ENCODE measurements at places on chromosomes 5 and 9. TPM values are rescaled to one million over a fixed set of nuclear protein-coding genes. Genes with fewer than 3 reads are reported as not detected.

RHOBTB3 gene
- total RNA-seq, result 91.0 TPM

DNA sequence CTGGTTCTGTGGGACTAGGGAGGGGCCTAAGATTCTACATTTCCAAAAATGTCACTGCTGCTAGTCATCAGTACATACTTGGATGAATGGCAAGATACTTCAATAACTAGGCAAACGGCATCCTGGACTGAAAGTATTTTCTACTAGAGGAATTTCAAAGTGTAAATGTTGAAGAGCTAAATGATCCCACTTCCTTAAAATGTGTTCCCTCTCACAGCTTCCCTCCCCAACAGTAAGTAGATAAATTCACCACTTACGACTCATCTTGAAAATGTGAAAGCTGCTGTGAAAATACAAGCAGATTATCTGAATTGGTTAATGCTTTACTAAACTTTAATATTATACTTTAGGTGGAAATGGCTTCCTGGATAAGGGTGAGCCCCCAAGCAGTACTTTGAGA lies 1571.5 kb upstream of the WWC1 start:
- DNase-seq, result no peak
- no peak overlapping the region for H3K27ac ChIP-seq
- no peak overlapping the region for H3K4me3 ChIP-seq

DNA sequence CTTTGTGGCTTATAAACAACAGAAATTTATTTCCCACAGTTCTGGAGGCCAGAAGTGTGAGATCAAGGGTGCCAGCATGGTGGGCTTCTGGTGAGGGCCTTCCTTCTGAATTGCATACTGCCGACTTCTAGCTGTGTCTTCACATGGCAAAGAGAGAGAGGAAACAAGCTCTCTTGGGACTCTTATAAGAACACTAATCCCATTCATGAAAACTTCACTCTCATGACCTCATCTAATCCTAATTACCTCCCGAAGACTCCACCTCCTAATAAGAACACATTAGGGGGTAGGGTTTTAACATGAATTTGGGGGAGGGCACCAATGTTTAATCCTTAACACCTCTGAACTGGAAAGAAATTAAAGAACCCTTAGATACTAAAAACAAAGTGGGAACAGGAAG lies 75.9 kb upstream of the MINAR2 start:
- no peaks in the 10 kb centered on the region for H3K27me3 ChIP-seq
- H3K4me3 ChIP-seq, result no peak overlapping the region
- H3K36me3 ChIP-seq, result no peaks in the 10 kb centered on the region

GRCh38 chr9:133842174-133842573 lies 104.0 kb upstream of the SARDH start:
- no peak overlapping the region for H3K4me3 ChIP-seq
- H3K27me3 ChIP-seq, result no peaks in the 10 kb centered on the region
- H3K4me1 ChIP-seq, result peaks cover 72% of the 10 kb centered on the region
- no peak overlapping the region for H3K27ac ChIP-seq

C9 gene
- not detected for total RNA-seq

DAB2IP gene
- total RNA-seq, result 27.1 TPM

DNA sequence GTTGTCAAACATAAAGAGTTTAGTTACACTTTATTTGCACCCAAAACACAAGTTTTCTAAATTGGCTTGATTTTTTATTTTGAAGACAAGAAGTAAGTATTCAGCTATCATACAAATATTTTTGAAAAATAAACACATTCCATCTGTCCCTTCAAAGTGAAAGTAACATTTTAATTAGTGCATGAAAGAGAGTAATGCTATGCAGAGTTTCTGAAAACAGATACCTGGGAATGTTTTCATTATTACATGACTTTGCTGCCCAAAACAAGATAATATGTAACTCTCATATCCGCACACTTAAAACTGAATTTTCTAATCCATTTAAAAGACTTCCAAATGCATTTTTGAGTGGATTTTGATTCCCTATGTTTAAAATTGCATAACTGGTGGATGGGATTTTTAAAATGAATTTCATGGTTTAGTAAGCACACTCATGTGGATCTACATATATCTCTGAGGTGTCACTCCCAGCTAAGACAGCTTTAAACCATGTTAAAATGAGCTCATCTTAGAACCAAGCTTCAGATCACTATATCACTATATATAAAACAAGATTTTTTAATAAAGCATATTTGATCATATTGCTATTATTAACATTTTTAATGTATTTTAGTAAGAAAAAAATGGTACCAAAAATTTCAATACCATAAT lies 127.5 kb downstream of the ATPSCKMT start:
- peaks cover 13% of the 10 kb centered on the region for H3K4me1 ChIP-seq
- no peak overlapping the region for H3K4me3 ChIP-seq
- DNase-seq, result no peak
- no peaks in the 10 kb centered on the region for H3K36me3 ChIP-seq

- no peak overlapping the region for H3K4me3 ChIP-seq
- DNase-seq, result peak; percentile 76
Observed at GRCh38 chr5:124661317-124662141, 84.9 kb downstream of the ZNF608 start.

All from spinal cord (tissue), 10 donors.